ENCODE measurements at places on chromosomes 4 and X.

DNA sequence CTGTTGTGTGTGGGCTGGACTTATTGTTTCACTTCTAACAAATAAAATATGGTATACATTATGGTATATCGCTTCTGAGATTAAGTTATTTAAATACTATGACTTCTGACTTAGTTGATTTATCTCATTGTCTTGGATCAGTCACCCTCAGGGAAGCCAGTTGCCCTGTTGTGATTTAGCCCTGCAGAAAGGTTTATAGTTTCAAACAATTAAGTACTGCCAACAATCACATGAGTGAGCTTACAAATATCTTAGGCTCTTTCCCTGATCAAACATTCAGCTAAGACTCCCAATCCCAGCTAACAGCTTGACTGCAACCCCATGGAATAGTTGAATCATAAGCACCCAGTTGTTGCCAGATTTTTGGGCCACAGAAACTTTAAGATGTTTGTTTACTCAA lies 85.4 kb downstream of the MAGEC1 start:
- DNase-seq = no peak

DNA sequence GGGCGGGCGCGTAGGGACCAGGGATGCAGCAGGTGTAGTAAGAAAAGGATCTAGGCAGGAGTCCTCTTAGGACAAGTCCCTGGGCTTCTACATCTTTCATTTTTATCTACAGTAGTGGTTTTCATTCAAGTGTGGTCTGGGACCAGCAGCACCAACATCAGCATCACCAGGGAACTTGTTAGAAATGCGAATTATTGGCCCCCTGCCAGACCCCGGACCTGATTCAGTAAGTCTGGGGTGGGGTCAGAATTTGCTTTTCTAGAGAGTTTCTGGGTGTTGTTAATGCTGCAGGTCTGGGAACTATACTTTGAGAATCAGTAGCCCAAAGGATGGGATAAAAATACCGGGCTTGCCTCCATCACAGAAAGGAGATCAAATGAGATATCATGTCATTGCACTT lies 1.3 kb upstream of the PCYT1B start:
- no peak for DNase-seq

GRCh38 chrX:23819385-23820234 lies 36.6 kb downstream of the SAT1 start:
- DNase-seq = no peak

GRCh38 chr4:25223802-25224375 lies 9.9 kb upstream of the PI4K2B start:
- DNase-seq = peak; percentile 22

DNA sequence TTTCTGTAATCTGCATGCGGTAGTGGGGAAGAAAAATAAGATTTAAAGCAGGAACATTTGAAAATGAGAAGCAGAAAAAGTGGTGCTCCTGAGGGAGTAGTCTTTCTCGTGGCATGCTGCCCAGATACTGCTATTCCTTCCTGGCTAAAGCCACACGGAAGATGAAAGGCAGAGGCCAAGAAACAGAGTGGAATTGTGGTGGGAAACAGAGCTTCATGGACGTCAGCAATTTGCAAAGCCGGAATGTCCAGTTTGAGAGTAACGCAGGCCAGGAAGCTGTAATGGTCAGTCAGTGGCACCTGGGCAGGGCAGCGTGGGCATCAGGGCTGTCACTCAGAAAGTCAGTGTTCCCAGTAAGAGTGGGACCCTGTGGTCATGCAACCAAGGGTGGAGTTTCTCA lies 63.7 kb upstream of the FMR1 start:
- DNase-seq = no peak

DNA sequence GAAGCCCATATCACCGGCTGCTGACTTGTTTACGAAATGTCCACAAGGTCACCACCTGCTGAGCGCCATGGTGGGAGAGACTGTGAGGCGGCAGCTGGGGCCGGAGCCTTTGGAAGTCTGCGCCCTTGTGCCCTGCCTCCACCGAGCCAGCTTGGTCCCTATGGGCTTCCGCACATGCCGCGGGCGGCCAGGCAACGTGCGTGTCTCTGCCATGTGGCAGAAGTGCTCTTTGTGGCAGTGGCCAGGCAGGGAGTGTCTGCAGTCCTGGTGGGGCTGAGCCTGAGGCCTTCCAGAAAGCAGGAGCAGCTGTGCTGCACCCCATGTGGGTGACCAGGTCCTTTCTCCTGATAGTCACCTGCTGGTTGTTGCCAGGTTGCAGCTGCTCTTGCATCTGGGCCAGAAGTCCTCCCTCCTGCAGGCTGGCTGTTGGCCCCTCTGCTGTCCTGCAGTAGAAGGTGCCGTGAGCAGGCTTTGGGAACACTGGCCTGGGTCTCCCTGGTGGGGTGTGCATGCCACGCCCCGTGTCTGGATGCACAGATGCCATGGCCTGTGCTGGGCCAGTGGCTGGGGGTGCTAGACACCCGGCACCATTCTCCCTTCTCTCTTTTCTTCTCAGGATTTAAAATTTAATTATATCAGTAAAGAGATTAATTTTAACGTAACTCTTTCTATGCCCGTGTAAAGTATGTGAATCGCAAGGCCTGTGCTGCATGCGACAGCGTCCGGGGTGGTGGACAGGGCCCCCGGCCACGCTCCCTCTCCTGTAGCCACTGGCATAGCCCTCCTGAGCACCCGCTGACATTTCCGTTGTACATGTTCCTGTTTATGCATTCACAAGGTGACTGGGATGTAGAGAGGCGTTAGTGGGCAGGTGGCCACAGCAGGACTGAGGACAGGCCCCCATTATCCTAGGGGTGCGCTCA lies 8.7 kb upstream of the MSANTD1 start:
- no peak for DNase-seq

DNA sequence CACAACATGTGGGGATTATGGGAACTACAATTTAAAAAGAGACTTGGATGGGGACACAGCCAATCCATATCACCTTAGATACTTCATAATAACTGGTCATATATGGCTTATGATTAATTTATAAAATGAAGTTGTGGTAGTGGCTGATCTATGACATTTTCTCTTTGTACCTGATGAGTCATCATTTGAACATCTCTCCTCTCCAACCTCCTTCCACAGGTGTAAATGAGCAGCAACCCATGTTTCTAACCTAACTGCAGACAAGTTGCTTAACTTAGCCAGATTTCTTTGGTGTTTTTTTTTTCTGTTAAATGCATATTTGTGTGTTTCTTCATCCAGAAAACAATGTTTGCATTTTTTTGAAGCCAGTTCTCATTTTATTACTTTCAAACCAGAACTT lies 42.6 kb downstream of the SPANXA2 start:
- no peak for DNase-seq

DNA sequence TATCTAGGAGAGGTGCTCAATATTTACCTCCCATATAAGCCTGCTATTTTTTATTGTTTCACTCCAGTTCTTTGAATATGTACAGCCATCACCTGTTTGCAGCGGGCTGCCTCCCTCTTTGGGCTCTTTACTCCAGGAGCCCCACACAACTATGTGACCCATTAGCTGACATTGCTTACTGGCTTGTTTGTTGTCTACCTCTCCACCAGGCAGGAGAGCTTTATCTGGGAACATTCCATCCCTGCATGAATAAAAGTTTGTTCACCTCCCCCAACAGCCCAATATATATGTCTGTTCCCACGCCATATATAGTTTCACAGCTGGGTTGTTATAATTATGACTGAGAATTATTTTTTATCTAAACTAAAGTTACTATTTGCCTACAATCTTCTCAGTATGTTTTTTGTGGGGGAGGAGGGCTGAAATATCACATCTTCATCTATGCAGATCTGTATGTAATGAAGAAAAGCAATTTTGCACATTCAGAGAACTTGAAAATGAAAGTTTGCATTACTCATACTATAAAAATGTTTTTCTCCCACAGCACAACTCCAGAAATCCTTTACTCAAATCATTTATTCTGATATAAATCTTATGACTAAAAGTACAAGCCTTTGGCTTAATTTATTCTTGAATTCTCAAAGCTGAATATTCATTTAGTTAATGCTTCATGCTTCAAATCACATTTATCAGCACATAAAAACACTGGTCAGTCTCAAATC lies 61.2 kb upstream of the DAPP1 start:
- DNase-seq = no peak
